ENCODE measurements at places on chromosomes 3 and 15.

- DNase-seq, result no peak
These were observed 21.6 kb downstream of the PLA2G4B start for GRCh38 chr15:41860049-41860828.

DNA sequence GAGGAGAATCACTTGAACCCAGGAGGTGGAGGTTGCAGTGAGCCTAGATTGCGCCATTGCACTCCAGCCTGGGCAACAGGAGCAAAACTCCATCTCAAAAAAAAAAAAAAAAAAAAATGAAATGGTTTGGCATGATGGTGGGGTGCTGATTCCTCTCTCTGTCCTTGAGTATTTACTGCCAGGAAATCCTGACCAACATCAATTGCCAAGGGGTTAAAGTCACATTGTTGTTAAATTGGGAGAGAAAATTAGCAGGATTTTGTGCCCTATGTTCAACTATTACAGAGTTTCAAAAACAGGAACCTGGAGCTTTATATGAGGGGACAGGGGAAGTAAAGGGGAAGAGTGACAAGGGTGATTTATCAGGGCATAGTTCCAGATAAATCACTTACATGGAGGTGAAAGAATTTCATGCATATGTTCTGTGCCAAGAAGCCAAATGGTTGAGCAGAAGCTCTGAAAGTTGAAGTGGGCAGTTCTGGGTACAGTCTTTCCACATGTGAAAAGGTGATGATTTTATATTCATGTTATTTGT, 70.5 kb upstream of the TSEN2 start:
- no peak for DNase-seq

DNA sequence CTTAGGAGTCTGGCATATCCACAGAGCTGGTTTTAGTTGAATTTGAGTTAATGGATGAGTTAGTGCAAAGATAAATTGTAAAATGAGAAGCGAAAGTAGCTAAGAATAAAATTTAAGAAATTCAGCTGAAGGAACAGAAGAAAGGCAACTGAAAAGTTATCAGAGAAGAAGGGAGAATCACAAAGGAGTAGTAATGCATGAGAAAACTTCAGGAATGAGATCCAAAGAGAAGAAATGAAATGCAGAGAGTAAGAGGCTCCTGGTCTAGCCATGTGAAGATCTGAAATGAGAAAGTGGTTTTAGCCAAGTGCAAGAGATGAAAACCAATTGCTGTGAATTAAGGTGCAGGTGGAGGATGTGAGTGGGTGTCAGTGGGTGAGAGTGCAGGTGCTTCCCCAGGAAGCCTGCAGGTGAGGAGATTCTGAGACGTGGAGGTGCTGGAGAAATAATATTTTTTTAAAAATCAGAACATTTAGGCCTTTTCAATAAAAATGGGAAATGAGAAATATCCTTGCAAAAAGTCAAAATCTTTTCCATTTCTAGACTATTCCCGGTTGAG, 18.5 kb downstream of the KBTBD8 start:
- DNase-seq, result no peak

GRCh38 chr3:43104039-43104438, 1.8 kb downstream of the POMGNT2 start:
- DNase-seq, result no peak

DNA sequence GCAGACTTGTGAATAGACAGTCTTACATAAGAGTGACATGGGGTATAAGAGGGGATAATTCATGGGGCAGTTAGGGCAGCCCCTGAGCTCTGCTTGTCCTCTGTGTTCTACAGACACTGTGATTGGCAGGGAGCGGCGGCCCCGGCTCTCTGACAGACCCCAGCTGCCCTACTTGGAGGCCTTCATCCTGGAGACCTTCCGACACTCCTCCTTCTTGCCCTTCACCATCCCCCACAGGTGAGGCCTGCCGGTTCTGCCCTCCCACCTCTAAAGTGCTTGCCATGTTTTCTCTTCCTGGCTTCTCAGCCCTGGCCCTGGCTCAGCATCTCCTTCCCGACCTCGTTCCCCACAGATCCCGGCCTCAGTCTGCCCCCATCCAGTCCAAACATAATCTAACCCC, 3.4 kb downstream of the CYP1A2 start:
- no peak for DNase-seq

- DNase-seq, result no peak
These were observed 154.2 kb upstream of the KCNMB2 start for GRCh38 chr3:178381971-178382448.

DNA sequence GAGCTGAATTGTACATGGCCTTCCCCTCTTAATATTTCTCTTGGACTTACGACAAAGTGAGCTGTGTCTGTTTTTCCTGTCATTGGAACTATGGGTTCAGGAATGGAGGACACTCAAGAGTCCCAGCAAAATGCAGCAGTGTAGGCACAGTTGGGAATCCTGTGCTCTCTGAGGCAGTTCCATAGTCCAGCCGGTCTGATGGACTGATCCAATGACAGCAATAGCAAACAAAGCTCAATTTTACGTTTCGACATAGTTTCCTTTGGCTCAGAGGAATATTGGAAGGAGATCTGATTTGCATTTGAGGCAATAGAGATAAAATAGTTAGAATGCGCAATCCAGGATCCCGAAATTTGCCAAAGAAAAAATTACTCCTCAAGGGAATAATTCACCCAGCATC, 276.9 kb upstream of the CNTN3 start:
- DNase-seq, result no peak

DNA sequence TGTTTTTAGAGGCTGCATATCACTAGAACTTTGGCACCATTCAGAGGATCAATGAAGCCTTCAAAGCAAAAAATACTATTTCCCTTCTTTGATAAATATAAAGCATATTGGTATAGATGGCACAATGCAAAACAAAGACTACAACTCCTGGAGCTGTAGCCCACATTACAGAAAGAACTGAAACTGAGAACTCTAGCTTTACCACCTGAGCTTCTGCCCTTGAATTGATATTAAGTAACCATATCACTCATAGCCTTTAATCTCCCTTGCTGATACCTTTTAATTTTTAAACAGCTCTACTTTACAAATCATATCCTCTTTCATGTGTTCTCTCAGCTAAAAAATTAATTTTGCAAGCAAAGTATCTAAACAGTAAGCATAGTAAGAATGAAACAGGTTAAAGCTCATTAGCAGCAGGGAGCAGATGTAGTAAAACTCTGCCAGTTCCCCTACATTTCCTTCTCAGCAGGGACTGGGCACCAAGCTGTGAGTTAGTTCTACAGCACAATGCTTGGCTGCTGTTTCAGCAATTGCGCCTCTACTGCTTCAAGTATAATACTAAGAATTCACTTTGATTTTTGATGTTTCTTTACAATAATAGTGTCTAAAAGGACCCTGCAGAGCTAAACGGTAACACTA, 97.9 kb upstream of the NANOGP8 start:
- no peak for DNase-seq

DNA sequence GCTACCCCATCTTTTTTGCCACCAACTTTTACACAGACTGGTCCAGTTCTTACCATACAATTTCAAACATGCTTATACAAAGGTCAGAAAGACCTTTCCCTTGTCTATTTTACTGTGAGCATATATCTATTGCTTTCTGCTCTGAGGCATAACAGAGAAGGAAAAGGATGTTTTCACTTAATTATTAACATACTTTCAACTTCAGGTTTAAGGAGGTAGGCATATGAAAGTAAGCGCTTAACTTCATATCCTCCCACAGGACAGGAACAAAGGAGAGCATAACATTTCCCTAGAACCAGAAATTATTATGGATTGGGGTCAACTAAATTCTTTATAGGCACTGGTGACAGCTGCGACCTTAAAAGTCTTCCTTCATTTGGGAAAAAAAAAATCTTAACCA, 1.1 kb downstream of the MYEF2 start:
- no peak for DNase-seq

GRCh38 chr15:58293622-58294550, 137.9 kb upstream of the LIPC start:
- DNase-seq, result peak; percentile 57

GRCh38 chr3:125641891-125642290, 46.6 kb upstream of the OSBPL11 start:
- DNase-seq, result no peak

GRCh38 chr3:140308535-140308934, 369.3 kb upstream of the TRIM42 start:
- DNase-seq, result no peak

- no peak for DNase-seq
These were observed 35.9 kb downstream of the ITPR1 start for GRCh38 chr3:4528819-4529600.

DNA sequence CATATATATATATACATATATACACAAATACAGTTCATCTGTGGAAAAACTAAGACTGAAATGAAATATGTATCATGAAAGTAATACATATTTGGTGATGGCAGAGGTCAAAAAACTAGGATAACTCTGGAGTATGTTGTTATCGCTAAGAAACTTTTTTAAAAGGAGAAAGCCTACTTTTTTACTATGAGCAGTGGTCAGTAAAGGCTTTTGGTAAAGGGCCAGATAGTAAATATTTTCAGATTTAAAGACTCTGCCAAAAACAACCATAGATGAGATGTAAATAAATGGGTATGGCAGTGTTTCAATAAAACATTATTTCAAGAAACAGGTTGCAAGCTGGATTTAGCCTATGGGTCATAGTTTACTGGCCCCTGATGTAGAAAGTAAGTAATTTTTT, 93.8 kb upstream of the TGFBR2 start:
- DNase-seq, result no peak
